ENCODE measurements at places on chromosomes 1 and 21.

DNA sequence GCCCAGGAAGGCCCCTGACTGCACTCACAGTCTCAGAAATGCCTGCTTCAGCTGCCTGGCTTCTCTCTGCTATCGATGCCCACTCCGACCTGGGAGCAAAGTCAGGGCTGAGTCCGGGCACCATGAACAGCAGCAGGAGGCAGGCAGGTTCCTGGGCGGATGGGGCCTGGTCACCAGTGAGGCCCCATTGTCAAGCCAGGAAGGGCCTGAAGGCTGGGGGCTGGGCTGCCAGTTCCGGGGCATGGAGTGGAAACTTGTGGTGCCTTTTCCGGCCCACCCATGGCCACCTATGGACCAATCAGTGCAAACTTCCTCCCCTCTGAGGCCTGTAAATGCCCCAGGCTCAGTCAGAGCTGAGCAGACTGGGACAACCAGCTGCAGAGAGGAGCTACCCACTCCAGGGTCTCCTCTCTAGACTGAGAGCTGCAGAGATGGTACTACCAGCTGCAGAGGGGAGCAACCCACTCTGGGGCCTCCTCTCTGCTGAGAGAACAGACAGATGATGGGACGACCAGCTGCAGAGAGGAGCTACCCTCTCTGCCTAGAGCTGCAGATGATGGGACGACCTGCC, 286.5 kb downstream of the SMYD3 start:
- DNase-seq, result no peak

DNA sequence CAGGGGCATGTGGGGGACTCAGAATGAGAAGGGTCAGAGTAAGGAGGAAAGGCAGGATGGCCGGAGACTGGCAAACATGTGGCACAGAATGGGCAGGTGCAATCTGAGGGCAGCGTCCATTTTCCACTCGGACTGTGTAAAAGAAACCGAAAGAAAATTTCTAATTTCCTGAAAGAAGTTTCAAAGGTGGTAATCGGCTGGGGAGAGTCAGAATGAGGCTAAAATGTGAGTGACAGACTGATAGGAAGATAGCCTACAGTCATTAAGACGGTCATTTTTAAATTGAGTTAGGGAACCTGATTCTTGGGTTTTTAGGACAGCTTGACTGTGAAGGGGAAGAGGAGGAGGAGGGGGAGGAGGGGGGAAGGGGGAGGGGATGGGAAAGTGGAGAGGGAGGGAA, 23.6 kb downstream of the COA6 start:
- no peak for DNase-seq

GRCh38 chr1:96997717-96998116, 276.1 kb downstream of the PTBP2 start:
- DNase-seq, result no peak

- no peak for DNase-seq
Measured at GRCh38 chr1:37879865-37880264, 20.5 kb upstream of the MTF1 start.

DNA sequence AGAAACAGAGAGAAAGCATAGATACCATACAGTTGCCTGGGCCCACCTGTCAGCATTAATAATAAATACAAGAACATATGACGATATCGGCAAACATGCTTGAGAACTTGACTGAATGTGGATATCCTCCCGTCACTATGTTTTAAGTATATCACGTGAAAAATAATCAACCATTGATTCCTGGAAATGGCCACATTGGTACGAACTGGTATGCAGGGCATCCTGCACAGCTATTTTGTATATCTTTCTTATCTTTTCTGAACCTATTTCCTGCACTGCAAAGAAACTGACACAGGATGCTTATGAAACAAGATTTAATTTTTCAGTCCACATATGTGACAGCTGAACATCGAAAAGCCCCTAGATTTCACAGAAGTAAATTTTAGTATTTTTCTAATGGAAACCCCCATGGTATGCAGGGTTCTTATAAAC, 22.8 kb upstream of the RGS1 start:
- DNase-seq, result no peak

- DNase-seq, result no peak
Measured at GRCh38 chr1:7366955-7367665, 404.0 kb upstream of the VAMP3 start.

- no peak for DNase-seq
Measured at GRCh38 chr21:45655124-45655523, 11.6 kb downstream of the PCBP3 start.

GRCh38 chr1:5577255-5578040, 414.8 kb downstream of the NPHP4 start:
- no peak for DNase-seq

DNA sequence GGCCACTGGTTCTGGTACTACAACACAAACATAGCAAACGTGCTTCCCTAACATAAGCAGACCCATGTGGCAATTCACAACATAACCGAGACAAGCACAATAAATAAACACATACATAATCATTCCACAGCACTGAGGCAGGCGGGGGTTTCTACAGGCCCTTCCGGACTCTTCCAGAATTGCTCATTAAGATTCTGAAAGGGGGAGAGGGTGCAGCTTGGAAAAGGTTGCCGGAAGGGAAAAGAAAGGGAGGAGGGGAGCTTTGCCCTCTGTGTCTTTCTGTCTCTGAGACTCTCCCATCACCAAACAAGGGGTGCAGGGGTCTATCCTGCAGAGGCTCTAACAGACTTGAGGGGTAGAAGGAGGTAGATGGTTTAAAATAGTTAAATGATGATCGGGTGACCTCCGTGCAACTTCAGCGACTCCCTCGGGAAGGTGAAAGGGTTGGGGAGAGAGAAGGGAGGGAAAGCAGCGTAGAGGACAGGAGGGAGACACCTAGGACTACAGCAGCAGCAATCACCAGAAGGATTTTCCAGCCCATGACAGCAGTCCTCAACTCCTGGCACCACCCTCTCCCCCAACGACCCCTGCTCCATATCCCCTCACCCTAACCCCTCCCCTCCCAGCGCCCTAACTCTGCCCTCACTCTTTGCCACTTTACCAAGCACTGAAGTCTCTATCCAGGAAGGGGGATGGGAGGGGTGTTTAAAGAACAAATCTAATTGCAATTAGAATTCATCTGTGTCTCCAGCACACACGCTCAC, 365.5 kb upstream of the ESRRG start:
- no peak for DNase-seq

DNA sequence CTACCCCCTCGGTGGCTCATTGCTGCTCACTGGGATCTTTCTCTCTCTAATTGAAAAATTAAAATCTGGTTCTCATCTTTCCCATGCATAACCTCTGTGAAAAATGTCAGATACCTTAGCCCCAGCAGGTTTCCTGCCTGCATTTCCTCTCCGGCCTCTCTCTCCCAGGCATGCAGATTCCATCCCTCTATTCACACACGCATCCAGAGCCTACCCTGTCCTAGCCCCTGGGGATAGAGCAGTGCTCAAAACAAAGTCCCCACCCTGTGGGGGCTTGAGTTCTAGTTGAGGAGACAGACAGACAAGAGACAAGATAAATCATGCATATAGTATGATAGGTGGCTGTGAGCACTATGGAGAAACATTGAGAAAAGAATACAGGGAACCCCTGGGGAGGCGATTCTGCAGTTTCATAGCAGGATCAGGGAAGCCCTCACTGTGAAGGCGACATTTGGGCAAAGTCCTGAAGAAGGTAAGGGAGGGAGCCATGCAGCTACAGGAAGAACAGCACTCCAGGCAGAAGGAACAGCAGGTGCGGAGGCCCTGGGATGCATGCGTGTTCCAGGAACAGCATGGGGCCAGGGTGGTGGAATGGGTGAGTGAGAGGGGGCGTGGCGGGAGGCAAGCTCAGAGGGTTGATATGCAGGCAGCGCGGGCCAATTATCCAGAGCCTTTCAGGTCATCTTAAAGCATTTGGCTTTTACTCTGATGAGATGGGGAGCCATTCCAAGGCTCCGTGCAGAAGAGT, 3.5 kb upstream of the BSND start:
- DNase-seq, result no peak

GRCh38 chr1:226816576-226816975, 53.8 kb upstream of the PSEN2 start:
- DNase-seq, result no peak

GRCh38 chr1:63774617-63775417, 1.0 kb downstream of the ROR1 start:
- peak; percentile 43 for DNase-seq

DNA sequence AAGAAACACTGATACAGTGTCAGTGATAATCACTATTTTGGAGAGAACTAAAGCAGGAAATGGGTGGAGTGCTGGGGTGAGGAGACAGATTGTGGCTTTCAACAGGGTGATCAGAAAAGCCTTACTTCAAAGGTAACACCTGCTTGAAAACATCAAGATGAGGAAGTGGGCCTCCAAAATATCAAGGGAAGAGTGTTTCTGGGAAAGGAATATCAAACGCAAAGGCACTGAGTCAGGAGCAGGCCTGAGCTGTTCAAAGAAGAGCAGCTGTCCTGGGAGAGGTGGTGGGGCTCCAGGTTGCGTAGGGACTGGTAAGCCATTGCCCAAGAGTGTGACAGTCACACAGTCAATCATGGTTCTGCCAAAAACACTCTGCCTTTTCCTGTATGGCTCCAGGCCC, 47.1 kb upstream of the ATP1A1 start:
- peak; percentile 34 for DNase-seq

- no peak for DNase-seq
Measured at GRCh38 chr1:205012391-205013140, 30.4 kb upstream of the CNTN2 start.

- DNase-seq, result no peak
Measured at GRCh38 chr1:192549937-192550336, 25.6 kb upstream of the RGS1 start.

- DNase-seq, result no peak
Measured at GRCh38 chr1:84598846-84599741, 24.9 kb upstream of the CTBS start.

GRCh38 chr1:78348496-78349284, 142.1 kb upstream of the PTGFR start:
- DNase-seq, result no peak

DNA sequence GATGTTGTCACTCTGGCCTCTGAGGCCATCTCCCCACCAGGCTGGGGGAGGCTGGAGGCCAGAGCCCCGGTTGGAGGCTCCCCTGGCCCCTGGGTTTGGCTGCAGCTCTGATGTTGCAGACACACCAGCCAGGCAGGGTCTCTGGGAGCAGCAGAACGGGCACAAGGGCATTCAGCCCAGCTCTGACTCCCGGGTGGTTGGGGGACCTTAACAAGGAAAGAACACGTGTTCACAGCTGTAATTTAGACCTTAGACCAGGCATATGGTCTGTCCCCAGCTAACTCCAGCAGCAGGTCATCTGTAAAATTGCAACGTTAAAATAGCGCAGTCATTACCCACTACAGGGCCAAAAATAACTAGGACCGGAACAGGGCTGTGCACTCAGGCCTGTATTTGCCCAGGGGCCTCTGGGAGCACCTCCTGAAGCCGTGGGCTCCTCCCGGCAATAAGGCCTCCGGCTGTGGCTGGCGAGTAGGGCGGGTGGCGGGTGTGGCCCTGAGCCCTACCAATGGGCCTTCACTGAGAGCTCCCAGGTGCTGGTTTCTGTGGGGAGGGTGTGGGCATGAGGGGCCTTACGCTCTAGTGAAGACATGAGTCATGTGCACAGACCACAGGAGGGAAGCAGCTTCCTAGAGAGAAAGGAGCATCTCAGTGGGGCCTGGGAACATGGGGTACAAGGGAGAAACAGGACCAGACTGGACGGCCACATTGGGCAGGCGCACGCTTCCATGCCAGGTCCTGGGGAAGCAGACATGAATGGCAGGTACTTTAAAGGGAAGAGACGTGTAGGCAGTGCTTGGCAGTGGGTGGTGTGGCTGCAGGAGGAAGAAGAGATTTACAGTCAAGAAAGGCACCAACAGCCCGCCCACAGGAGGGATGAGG, 6.1 kb downstream of the LDLRAP1 start:
- DNase-seq, result peak; percentile 78

- no peak for DNase-seq
Measured at GRCh38 chr1:209266590-209267205, 316.8 kb upstream of the CAMK1G start.

DNA sequence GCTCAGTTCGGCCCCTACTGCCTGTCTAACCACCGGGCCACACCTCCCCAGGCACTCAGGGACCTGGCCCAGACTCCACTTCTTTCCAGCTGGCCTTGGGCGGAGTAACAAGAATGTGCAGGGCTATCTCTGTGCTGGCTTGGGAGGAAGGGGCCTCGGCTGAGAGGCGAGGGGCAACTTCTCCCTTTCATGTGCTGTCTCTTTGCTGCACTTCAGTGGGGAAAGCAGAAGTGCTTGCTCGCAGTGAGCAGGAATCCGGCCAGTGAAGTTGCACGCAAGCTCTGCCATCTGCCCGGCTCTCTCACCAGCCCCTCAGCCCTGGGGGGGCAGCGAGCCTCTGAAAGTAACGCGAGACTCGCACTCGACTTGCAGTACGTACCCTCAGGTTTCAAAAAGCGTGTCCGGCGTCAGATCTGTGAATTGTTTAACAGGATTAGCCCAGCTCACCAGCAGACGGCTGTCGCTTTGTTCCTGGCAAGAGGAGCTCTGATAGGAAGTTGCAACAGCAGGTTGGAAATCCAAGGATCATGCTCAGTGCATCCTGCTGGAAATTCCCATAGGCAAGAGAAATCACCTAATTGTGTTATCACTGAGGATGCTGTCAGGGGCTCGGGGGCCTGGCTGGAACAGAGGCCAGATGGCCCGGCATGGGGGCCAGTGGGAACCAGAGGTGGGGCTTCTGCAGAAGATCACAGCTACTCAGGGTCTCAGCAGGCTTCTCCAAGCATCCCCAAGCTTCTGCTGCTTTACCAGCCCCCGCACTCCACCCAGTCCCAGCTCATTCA, 221.1 kb downstream of the NPHP4 start:
- no peak for DNase-seq

DNA sequence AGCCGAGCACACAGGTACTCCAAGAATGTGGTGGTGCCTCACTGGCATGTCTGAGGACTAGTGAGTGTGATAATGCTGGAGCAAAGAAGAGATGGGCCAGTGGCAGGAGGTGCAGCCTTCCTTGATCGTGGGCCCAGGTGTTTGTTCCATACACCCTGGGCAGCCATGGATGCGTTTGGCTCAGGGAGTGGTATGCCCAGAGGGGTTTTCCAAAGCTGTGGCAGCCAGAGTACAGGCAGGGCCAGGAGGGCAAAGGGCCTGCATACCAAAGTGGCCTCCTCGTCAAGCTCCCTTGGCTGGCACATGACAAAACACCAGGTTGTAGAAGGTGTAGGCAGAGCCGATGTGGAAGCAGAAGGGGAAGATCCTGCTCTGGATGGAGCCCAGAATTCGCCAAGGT, 19.0 kb downstream of the PARS2 start:
- no peak for DNase-seq

DNA sequence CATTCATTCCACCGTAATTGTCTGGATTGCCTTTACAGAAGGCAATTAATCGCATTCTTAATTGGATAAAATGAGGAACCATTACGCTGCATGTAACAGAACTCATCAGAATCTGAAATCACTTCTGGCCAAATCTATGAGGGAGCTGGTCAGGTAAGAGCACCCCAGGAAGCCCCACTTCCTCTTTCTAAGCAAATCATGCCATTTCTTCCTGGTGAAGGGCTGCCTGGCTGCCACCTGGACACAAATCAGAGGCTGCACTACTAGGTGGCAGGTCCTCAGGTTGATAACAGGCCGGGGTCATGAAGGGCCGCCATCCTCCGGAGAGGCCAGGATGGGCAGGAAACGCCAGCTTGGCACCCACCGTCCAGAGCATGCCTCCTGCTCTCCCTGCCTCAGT, 73.7 kb downstream of the CAPZB start:
- peak; percentile 71 for DNase-seq

GRCh38 chr1:87394513-87394912, 65.8 kb downstream of the LMO4 start:
- DNase-seq, result no peak

GRCh38 chr1:234311414-234311813, 61.8 kb upstream of the COA6 start:
- DNase-seq, result no peak

Data from B cell (primary cell).